Fibroblast of lung (primary cell): ENCODE measurements at places on chromosomes 2 and 18. TPM values are rescaled to one million over a fixed set of nuclear protein-coding genes. Genes with fewer than 3 reads are reported as not detected.

GRCh38 chr2:101296371-101296770 lies 12.1 kb downstream of the RNF149 start:
- H3K4me3 ChIP-seq: no peak overlapping the region
- DNase-seq: no peak
- H3K27ac ChIP-seq: no peak overlapping the region
- no peaks in the 10 kb centered on the region for H3K4me1 ChIP-seq
- H3K27me3 ChIP-seq: no peaks in the 10 kb centered on the region
- no peaks in the 10 kb centered on the region for H3K36me3 ChIP-seq

DNA sequence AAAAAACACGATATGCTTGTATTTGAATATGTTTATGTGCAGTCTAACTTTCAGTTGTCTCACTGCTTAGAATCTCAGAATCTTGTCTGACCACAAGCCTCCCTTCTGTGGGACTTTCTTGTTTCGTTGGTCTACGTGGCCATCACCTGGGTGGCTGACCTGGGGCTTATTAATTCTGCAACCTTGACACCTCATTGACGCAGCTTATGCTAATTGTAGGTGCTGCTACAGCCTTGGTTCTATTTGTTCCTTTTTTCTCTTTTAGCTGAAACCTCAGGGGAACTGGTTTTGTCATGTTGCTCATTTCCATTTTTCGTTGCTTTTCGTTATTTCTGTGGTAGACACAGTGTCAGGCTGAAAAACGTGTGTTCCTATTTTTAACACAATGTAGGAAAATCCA lies 273.7 kb downstream of the SLC4A3 start:
- DNase-seq: no peak
- no peak overlapping the region for H3K4me3 ChIP-seq
- H3K27ac ChIP-seq: no peak overlapping the region
- H3K4me1 ChIP-seq: no peaks in the 10 kb centered on the region

KIF1A gene
- not detected in 2 replicates for total RNA-seq

DNA sequence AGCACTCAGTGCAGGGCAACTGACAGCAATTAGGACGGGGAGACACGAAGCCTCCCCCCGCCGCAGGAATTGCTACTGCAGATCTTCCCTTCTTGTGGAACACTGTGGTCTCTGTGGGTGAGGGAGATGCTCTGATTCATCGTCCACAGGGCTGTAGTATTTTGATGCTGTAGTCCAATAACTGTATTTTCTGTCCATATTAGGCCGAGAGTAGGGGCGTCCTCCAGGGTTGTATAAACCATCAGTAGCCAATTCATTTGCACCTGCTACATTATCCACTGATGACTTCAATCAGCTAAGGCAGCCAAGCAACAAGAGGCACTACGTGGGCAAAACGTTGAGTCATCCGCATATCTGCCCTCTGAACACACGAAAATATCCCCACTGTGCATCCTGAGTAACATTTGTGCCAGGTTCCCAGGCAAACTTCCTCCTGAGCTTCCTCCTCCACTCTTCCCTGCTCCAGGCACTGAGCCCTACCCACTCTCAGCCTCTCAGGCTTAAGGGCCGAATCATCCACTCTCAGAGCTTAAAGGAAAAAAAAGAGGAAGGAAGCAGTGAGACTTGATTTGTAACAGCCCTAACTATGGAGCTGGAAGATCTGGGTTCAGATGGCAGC lies 62.1 kb downstream of the LBH start:
- peaks cover 11% of the 10 kb centered on the region for H3K4me1 ChIP-seq
- H3K36me3 ChIP-seq: no peaks in the 10 kb centered on the region
- H3K27me3 ChIP-seq: no peaks in the 10 kb centered on the region

CLEC4F gene
- total RNA-seq: not detected in 2 replicates

GRCh38 chr2:217074576-217075255 lies 214.9 kb upstream of the TNP1 start:
- no peak overlapping the region for H3K4me3 ChIP-seq
- no peaks in the 10 kb centered on the region for H3K27me3 ChIP-seq
- H3K4me1 ChIP-seq: peaks cover 3% of the 10 kb centered on the region

- peaks cover 5% of the 10 kb centered on the region for H3K27me3 ChIP-seq
- H3K27ac ChIP-seq: no peak overlapping the region
- DNase-seq: no peak
- H3K4me3 ChIP-seq: no peak overlapping the region
These were observed 127.7 kb downstream of the DYSF start for GRCh38 chr2:71581026-71581425.

- H3K4me3 ChIP-seq: no peak overlapping the region
- no peak for DNase-seq
- H3K27ac ChIP-seq: no peak overlapping the region
- H3K36me3 ChIP-seq: no peaks in the 10 kb centered on the region
These were observed 496.9 kb upstream of the HNMT start for GRCh38 chr2:137467246-137467862.

DNA sequence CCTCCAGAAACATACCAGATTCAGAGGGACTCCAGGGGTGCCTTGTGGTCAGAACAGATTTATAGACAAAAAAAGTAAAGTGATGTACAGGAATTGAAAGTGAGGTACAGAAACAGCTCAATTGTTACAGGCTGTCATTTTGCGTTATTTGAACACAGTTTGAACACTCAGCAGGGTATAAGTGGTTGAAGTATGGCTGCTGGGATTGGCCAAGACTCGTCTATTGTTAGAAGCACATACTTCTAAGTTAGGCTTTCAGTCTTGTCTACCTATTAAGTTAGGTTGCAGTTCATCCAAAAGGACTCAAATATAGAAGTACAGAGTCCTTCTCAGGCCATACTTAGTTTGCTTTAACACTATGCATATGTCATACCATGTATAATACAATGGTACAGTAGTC lies 21.0 kb upstream of the GRB14 start:
- H3K27ac ChIP-seq: no peak overlapping the region
- DNase-seq: no peak
- H3K27me3 ChIP-seq: no peaks in the 10 kb centered on the region
- no peaks in the 10 kb centered on the region for H3K36me3 ChIP-seq
- H3K4me1 ChIP-seq: no peaks in the 10 kb centered on the region
- H3K4me3 ChIP-seq: no peak overlapping the region

DNA sequence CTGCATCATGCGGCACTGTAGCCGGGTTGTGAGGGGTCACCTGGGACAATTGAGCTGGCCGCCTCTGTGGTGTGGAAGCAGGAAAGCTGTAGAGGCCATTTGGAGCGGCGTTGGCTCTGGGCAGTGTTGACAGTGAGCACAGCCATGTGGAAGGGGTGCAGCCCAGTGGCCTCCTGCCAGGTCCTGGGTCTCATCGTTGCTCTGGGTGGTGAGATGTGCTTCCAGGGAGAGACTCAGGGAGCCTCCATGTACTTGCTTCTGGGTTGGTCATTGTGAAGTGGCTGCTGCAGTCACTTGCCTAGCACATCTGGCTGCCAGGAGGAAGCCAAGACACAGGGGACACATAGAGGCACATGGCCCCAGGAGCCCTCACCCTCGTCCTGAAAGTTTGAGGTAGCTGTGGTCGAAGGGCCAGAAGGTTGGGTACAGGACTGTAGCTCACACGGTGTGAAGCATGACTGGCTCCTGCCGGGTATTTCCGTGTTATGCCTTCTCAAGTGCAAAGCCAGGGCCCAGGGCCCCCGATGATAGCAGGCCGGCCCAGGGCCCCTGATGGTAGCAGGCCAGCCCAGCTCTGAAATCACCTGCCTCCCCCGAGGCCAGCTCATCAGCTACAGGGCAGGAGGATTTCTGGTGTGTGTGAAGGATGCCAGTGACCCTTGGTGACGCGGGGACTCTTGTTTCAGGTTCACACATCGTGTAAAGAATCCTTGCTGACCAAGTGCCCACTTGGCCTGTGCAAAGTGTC lies 82.6 kb downstream of the DGKD start:
- no peaks in the 10 kb centered on the region for H3K4me1 ChIP-seq
- no peak overlapping the region for H3K27ac ChIP-seq
- H3K36me3 ChIP-seq: peaks cover 3% of the 10 kb centered on the region
- no peaks in the 10 kb centered on the region for H3K27me3 ChIP-seq
- H3K4me3 ChIP-seq: no peak overlapping the region

DNA sequence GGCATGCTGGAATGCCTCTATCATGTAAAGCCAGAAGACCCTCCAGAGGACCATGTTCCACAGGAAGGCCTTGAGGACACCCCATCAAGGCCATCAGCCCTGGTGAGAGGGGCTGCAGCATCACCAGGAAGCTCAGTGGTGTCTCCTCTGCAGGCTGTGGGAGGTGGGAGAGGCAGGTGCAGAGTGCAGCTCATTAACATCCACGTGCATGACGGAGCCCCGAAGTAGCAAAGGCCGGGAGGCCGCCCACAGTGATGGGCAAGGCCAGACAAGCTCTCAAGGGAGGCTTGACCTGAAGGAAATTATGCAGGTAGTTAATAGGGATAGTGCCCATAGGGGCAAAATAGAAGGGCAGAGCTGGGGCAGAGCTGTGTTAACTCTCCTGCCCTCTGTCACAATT lies 30.3 kb upstream of the SMCHD1 start:
- no peak overlapping the region for H3K4me3 ChIP-seq
- H3K4me1 ChIP-seq: no peaks in the 10 kb centered on the region
- no peaks in the 10 kb centered on the region for H3K36me3 ChIP-seq
- no peak for DNase-seq

PTPN2 gene
- 23.6 and 24.1 TPM in 2 replicates for total RNA-seq

GRCh38 chr18:21109936-21110712 lies 1.5 kb downstream of the ROCK1 start:
- peak overlapping the region; percentile 99 for H3K4me3 ChIP-seq
- H3K36me3 ChIP-seq: no peaks in the 10 kb centered on the region
- H3K27me3 ChIP-seq: no peaks in the 10 kb centered on the region
- H3K27ac ChIP-seq: peak overlapping the region; percentile 99
- peak; percentile 22 for DNase-seq

GRCh38 chr18:48133671-48134251 lies 203.3 kb upstream of the SMAD2 start:
- no peaks in the 10 kb centered on the region for H3K4me1 ChIP-seq
- no peak for DNase-seq
- H3K27me3 ChIP-seq: peaks cover 28% of the 10 kb centered on the region
- H3K36me3 ChIP-seq: no peaks in the 10 kb centered on the region
- no peak overlapping the region for H3K27ac ChIP-seq

LRP2 gene
- under 0.01 TPM in 2 replicates for total RNA-seq

ERFE gene
- 1.3 and 1.5 TPM in 2 replicates for total RNA-seq

DNA sequence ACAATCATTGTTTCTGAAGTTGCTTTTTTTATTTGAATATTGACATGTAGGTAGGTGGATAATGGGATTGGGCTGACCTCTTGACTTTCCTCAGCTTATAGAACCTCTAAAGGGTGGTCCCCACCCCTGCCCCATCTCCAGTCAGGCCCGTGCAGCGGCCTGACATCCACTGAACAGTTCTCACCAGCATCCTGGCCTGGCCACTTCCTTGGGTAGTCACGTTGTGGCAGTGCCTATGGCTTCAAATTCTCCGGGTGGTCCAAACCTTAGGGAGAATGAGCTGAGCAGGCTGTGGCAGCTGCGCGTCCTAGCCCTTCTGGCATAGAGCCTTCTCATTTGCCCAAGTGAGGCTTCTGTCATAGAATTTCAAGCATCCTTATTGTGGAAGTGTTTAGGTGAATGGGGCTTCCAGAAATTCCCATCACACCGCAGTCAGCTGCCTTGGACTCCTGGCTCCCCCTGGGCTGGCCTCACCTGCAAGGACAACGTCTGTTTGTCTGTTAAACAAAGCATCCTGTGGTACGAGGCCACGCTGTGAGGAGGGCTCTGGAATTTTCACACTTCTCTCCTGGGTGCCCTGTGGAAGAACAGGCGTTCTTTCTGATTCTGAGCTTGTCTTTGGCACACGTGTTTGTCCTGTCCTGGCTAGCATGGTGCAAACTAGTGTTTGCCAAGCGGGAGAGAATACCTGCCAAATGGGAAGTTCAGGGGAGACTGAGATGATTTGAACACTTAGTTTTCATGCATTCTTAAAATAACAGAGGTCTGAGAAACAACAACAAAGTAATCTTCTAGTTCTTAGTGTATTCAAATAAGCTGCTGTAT lies 31.8 kb upstream of the OTOS start:
- no peak for DNase-seq
- H3K27me3 ChIP-seq: peaks cover 19% of the 10 kb centered on the region
- no peak overlapping the region for H3K27ac ChIP-seq
- no peaks in the 10 kb centered on the region for H3K36me3 ChIP-seq
- H3K4me3 ChIP-seq: no peak overlapping the region

GRCh38 chr2:121189011-121189410 lies 96.0 kb downstream of the TFCP2L1 start:
- no peak for DNase-seq
- no peaks in the 10 kb centered on the region for H3K4me1 ChIP-seq
- peaks cover 2% of the 10 kb centered on the region for H3K27me3 ChIP-seq
- H3K36me3 ChIP-seq: no peaks in the 10 kb centered on the region

- no peaks in the 10 kb centered on the region for H3K4me1 ChIP-seq
- H3K27me3 ChIP-seq: peaks cover 3% of the 10 kb centered on the region
- H3K36me3 ChIP-seq: no peaks in the 10 kb centered on the region
These were observed 156.1 kb upstream of the APCDD1 start for GRCh38 chr18:10298346-10298745.

DPYSL5 gene
- total RNA-seq: not detected in 2 replicates

SPEG gene
- 13.1 and 20.1 TPM in 2 replicates for total RNA-seq

ANKRD12 gene
- total RNA-seq: 53.3 and 62.7 TPM in 2 replicates

DNA sequence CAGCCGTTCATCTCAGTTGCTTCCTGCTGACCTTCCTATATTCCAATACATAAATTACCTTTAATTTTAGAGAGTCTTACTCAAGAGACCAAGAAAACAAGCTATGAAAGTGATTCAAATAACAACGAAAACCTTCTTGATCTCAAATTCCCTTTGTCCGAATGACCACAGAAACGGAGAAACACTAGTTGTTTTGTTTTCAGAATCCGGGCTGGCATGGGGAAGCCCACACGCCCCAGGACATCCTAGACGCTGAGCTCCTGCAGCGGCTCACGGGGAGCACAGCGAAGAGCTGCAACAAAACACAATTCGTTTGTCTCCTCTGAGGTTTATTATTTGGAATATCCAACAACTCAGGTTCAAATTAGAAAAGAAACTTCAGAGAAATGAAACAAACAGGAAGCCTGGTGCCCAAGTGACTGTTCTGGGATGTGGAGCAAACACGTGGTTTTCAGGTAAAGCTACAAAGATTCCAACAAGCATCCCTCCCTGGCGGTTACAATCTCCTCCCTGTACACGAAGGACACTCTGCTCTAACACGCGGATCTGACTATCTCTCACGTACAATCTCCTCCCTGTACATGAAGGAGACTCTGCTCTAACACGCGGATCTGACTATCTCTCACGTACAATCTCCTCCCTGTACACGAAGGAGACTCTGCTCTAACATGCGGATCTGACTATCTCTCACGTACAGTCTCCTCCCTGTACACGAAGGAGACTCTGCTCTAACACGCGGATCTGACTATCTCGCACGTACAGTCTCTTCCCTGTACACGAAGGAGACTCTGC lies 237.5 kb downstream of the TWIST2 start:
- no peak overlapping the region for H3K4me3 ChIP-seq
- no peaks in the 10 kb centered on the region for H3K4me1 ChIP-seq
- no peaks in the 10 kb centered on the region for H3K36me3 ChIP-seq
- no peaks in the 10 kb centered on the region for H3K27me3 ChIP-seq
- H3K27ac ChIP-seq: no peak overlapping the region

DNA sequence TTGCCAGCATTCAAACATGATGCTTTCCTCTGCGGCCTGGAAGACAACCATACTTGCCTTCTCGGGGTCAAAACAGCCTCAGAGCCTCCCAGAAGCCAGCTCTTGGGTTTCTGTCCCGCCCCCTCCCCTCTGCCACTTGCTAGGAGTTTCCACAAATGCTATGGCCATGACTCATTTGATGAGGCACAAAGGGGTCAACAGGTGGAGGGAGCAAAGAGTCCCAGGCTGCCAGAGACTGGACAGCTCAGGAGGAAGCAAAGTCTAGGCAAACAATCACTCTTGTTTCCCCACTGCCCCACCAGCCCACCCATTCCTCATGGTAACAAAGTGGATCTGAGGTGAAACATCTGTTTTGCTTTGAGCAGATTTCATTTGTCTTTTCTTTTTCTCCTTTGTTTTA lies 551.1 kb downstream of the TNS1 start:
- H3K27ac ChIP-seq: no peak overlapping the region
- H3K27me3 ChIP-seq: no peaks in the 10 kb centered on the region
- H3K36me3 ChIP-seq: no peaks in the 10 kb centered on the region
